ENCODE measurements at places on chromosomes 16 and 17.

GRCh38 chr17:10622617-10623485 is 34.3 kb downstream of the MYH3 start:
- DNase-seq, result no peak

GRCh38 chr17:31418773-31419350 is 27.4 kb downstream of the RAB11FIP4 start:
- no peak for DNase-seq

DNA sequence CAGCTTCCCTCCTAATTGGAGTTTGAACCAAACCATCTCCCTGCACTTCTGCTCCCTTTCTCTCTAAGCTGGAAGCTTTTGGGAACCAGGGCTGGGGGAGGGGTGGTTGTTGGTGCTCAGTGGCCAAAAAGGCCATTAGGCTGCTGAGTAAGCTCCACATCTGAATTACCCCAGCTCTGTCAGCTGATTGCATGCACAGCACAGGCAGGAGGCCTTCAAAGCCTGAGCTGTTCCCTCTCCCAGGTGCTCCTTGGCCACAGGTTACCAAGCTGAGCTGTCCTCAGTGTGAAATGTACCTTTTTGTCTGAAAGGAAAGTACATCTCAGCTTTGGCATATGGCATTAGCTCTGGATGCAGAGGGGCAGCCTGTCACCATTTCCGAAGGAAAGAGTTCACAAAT is 6.2 kb upstream of the TBKBP1 start:
- DNase-seq, result no peak

DNA sequence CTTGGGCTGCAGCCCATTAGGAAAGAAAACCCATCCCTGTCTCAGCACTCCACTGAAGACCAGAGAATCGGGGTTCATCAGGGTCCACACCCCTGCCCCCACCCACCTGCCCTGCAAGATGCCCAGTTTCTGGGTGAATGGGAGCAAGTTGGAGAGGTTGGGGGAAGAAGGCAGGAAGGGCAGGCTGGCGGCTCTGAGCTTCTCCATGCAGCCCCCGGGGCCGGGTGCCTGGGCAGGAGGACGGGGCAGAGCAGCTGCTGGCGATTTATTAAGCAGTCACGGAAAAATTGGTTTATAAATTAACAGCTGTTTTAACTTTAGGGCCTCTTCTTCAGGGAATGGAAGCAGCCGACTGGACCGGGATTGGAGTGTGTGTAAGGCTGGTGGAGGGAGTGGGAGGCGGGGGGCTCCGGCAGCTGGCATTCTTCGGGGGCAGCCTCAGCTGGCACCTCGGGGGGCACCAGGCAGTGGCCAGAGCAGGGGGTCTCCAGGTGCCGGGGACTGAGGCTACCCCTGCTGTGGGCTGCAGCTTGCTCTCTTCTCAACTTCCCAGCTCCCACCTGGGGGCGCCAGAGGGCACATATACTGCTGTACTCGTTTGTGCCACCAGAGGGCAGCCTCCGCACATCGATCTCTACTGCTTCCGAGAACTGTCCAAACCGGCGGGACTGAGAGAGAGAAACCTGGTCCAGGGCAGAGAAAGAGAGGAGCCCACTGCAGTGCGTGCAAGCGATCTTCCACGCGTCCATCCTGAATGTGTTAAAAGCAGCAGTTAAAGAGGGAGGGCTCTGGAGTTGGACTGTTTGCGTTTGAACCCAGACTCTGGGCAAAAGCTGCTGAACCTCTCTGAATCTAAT is 5.0 kb upstream of the PPP1R1B start:
- DNase-seq, result peak; percentile 80

DNA sequence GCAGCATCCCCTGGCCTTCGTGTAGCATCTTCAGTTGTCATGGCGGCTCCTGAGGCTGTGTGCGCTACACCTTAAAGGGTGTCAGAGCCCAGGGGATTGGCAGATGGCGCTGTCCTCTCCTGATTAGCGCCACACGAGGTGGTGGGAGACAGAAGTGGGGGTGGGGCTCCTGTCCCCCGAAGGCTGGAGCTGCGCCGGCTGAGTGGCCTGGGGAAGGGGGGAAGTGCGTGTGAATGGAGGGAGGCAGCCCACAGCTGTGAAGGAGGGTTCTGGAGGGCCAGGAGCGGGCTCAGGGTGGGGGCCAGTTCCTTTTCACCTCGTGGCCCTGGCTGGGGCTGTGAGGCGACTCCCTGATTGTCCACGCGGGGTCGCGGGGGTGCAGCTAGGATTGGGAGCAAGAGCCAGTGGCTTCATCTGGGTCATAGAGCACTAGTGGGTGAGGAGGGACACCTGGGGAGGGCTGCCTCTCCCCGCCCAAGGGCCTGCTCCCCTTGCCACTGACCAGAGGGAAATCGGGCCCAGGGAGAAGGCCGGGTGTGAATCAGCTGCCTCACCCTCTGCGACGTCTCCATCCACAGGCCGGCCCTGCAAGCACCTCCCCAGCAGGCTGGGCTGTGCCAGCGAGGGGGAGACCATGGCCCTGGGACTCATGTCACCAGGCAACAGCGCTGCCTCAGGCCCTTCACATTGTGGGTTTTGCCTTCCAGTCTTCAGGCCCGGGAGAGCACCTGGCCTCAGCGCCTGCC is 14.1 kb downstream of the BAHCC1 start:
- peak; percentile 62 for DNase-seq

DNA sequence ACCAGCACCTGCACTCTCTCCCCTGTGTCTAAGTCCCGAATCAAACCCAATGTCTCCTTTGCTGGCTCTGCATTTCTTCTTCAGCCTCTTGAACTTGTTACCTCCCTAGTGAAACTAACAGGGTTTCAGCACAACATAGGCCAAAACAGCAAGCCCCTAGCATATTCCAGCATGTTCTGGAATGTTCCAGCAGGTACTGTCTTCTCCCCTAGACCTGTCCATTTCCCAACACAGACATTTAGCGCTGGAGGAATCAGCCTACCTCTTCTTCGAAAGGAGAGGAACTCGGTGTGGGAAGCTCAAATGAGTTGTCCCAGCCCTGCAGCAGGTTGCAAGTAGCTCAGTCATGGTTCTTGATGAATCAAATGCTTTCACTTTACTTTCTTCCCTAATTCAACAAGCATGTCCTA is 47.1 kb downstream of the LITAF start:
- no peak for DNase-seq

GRCh38 chr16:68592466-68593337 is 52.4 kb upstream of the CDH3 start:
- no peak for DNase-seq

GRCh38 chr17:45092911-45093430 is 31.9 kb downstream of the NMT1 start:
- DNase-seq, result no peak

DNA sequence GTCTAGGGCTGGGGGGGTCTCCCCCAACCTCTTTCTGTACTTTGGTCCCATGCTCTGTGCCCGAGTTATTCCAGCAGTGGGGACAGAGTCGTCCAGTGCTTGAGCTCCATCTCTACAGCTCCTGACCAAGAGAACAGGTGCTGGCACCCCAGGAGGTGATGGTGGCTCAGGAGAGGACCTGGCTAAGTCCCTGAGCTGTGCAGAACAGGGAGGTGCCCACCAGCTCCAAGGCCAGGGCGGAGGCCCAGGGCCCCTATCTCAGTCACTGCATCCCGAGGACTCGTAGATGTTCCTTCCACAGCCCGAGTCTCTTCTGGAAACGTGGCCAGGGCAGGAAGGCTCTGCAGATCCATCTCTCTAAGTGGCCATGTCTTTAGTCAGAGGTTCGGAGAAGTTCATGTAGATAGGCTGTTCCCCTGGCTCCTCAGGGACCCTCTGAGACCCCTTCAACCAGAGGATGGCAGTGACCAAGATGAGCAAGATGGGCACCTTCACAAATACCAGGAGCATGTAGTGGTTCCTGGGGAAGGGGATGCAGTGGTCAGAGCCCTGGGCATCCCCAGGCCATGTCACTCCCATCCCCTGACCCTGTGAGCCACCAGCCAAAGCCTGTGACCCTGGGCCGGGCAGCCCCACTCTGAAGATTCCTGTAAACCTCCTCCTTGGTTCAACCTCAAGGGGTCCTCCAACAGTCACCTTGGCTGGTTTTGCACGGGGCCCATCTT is 8.7 kb downstream of the CD300LB start:
- DNase-seq, result no peak

- no peak for DNase-seq
Measured at GRCh38 chr17:32756696-32757095, 120.2 kb downstream of the MYO1D start.

DNA sequence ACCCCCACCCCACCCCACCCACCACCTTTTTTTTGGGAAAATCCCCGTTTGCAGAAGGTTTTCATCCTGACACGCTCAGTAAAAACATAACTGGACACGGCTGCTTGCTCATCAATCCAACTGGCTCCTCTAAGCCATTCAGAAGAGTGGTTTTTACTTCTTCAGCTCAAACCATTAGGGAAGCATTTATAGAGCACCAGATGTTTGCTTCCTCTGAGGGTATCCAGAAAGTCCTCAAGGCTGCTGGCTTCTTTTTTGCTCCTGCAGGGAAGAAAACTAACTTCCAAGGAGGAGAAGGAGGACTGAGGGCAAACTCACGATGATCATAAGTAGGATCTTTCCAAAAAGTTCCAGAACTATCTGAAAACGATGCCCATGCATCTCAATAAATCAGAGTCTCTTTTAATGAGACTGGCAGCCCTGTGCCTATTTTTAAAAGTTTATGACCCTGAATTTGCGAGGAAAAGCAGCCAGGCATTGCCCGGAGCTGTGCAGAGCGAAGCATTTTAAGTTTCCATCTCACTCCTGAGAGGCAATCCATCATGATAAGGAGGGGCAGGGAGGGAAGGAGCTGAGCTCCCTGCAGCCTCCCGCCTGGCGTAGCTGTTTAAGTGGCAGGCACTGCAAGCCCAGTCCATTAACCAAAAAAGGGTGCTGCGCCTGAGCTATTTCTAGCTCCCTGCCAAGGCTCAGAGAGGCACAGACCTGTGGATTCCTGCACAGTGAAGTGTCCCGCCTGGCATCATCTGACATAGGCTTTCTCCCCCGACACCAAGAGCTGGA is 146.3 kb upstream of the FOXF1 start:
- peak; percentile 11 for DNase-seq

DNA sequence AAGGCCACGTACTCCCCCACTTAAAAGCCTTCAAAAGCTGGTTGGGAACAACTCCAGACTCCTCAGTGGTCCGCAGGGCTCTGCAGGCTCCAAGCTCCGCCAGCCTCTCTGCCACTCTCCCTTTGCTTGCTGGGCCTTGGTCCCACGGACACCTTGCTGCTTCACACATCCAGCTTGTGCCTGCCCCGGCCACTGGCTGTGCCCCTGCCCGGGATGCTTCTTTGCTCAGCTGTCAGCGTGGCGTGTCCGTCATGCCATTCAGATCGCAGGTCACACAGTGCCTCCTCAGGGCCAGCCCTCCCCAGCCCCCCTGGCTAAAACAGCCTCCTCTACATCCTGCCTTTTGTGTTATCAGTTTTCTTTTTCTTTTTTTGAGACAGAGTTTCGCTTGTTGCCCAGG is 11.8 kb downstream of the ASPHD1 start:
- DNase-seq, result no peak

DNA sequence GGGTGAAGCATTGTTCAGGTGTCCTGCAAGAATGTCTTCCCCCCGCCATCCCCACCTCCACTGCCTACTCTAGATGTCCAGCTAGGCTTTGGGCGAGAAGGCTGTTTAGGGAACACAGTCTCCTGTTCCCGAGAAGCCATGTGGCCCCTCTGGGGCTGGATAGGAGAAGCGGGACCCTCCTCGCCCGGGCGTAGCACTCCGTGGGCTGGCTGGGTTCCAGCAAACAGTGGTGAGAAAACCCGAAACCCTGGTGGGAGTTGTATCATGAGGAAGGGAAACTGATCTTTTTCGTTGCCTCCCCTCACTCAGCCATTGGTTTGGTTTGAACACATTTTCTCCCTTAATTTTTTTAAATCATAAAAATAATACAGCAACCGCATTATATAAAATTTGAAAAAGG is 56.6 kb downstream of the IRF8 start:
- DNase-seq, result no peak

DNA sequence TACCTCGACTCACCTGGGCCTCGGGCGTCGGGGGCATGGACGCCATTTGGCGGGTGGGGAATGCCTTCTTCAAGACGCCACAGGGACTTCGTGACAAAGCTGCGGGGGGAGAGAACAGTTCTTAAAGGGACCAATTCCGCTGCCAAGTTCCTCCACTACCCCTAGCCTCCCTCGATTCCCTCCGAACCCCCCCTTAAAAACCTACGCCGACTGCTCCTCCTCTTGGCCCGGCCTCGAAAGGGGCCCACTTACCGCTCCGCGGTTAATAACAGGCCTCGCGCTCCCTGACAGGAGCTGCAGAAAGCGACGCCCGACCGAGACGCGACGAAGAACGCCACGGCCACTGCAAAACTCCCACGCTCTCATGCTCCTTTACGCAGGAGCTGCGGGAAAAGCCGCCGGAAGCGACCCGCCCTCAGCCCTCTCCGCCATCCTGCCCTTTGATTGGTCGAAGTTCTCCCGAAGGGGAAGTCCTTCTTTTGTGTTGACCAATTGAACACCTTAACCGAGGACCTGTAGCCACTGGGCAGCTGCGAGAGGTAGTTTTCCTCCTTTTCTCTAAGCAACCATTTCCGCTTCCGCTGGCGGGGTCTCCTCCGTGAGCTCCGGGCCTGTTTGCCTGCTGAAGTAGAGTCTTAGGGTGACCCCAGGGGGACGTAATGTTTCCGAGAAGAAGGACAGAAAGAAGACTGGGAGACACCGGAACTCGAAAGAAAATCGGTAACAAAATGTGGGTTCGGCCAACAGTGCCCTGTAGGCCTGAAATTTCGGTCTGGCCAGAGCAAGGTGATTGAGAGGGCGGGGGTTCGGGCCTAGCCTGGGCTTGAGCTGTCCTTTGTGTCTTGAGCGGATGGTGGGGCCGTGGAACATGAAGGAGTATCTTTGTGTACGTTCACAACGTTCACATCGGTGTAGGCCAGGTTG is at the start of the genes NAA60 and ZNF597:
TSS of gene NAA60 (plus strand) at position 573 of the 924 bp plus-strand sequence. CDS start 32,548 bp downstream, outside the sequence.
TSS of gene ZNF597 (minus strand) at position 397 of the 924 bp plus-strand sequence. CDS start at position 46, 351 bp downstream.
- DNase-seq, result peak; percentile 82

DNA sequence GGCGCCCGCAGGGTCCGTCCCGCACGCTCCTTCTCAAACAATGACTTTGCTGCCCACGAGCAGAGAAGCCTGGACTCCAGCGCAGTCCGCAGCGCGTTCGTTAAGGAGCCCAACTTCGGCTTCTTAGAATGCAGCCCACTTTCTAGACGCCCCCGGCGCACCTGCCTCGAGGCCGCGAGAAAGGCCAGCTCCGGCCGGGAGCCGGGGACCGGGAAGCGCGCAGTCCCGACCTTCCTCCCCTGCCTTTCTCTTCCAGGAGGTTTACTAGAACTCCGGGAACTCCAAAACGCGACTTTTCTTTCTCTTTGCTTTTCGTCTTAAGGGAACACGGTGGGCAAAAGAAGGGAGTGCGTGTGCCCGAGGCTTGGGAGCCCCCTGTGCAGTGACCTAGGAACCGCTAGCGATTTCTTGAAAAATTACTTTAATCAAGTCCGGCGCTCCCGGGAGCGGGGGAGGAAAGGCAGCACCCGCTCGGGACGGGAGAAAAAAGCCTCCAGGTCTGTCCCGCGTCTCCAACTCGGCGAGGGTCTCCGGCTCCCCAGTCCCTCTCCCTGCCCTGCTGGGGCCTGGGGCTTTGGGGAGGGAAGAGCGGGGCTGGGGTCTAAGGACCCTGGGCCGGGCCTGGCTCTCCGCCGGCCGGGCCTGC is 2.6 kb downstream of the HNF1B start:
- peak; percentile 40 for DNase-seq

GRCh38 chr17:8277317-8277716 is 11.2 kb upstream of the RANGRF start:
- DNase-seq, result no peak

Measured in DMS79 treated with DMSO at 0.1 percent for 48 hours (cell line).